ENCODE measurements at places on chromosomes 6 and 20.
A peak's percentile ranks its signal among the peaks of the same experiment; 100 is the strongest.

DNA sequence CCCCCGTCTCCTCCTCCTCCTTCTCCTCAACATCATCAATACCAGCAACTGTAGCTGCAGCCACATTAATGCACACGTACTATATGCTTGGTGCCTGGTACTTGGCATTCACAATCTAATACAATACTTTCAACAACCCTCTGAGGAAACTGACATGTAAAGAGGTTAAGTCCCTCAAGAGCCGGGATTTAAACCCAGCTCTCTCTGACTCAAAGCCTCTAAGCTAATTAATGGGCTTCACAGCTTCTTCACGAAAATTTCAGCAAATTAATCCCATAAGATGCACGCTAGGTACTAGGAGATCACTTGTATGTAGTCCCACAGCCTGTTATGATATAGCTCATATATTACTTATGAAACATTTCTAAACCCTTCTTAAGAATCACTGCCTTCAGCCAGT is 73.1 kb upstream of the IPCEF1 start:
- no peak for DNase-seq

GRCh38 chr6:113512576-113512975 is 344.6 kb upstream of the MARCKS start:
- no peak for DNase-seq

DNA sequence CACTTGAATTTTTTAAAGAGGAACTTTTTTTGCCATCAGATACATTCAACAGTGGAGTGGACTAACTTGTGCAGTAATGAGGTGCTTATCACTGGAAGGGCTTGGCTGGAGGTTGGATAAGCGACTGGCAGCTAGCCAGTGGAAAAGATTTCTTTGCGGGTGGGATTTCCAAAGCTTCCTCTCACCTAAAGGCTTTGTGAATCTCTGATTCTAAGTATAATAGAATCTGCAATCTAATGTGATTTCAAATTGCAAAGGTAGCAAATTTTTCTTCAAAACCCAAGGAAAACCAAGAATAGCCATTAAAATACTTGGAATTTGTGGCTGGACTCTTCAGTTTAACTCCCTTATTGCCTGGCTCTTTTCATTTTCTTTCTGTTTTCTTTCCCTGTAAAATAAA is 460.4 kb upstream of the MARCKS start:
- no peak for DNase-seq

DNA sequence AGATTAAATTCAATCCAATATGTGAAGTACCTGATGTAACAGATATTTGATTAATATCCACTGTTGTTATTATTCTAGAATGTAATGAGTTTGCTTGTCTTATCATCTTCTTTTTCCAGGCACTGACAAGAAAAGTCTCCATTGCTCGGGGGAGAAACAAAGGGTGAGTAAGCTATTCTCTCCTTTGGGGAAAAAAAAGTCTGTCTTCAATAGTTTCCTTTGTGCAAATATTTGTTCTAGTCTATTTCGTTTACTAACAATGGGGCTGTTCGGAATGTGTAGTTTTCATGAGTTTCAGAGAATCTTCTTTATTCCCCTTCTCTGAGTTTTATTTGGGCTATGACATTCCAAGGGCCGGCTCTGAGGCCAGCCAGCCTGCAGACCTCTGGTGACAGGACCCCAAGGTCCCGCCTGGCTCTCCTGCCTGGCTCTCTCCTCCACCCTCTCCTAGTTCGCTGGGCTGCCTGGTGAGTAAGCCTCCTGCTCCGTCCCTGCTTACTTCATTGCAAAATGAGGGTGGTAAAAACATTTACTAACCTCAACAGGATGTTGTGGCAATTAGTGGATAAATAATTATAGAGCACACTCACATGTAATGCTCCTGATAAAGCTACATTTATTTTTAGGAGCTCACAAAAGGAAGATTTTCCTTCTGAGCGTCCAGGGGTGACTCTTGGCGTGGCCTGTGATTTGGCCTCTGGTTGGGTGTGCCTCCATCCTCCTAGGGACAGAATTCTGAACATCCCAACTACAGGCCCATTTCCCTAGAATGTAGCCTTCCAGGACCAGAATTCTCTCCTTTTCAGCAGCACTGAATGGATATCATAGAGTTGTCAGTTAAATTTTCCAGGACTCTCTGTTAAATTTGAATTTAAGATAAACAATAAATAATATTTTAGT is 43.1 kb upstream of the SNX9 start:
- no peak for DNase-seq

- DNase-seq: peak; percentile 14
Measured at GRCh38 chr6:32664827-32665362, 1.6 kb downstream of the HLA-DQB1 start.

GRCh38 chr6:45192556-45192955 is 135.6 kb upstream of the RUNX2 start:
- DNase-seq: no peak

Data from activated CD4-positive, alpha-beta T cell treated with anti-CD3 and anti-CD28 coated beads, Interleukin-2, amount 50 U/mL, for 24 hours (primary cell).